ENCODE measurements at places on chromosomes 6 and 20.

DNA sequence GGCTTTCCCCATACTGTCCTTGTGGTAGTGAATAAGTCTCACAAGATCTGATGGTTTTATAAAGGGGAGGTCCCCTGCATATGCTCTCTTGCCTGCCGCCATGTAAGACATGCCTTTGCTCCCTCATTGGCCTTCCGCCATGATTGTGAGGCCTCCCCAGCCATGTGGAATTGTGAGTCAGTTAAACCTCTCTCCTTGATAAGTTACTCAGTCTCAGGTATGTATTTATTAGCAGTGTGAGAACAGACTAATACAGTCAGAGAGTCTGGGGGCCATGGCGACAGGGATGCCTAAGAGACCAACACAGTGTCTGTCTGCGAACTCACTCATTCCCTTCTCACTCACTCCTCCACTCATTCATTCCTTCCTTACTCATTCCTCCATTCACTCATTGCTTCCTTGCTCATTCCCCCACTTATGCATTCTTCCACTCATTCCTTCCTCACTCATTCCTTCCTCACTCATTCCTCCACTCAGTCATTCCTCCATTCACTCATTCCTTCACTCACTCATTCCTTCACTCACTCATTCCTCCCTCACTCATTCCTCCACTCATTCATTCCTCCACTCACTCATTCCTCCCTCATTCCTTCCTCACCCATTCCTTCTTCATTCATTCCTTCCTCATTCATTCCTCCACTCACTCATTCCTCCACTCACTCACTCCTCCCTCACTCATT is 137.5 kb upstream of the AGPAT4 start:
- no peak for DNase-seq

DNA sequence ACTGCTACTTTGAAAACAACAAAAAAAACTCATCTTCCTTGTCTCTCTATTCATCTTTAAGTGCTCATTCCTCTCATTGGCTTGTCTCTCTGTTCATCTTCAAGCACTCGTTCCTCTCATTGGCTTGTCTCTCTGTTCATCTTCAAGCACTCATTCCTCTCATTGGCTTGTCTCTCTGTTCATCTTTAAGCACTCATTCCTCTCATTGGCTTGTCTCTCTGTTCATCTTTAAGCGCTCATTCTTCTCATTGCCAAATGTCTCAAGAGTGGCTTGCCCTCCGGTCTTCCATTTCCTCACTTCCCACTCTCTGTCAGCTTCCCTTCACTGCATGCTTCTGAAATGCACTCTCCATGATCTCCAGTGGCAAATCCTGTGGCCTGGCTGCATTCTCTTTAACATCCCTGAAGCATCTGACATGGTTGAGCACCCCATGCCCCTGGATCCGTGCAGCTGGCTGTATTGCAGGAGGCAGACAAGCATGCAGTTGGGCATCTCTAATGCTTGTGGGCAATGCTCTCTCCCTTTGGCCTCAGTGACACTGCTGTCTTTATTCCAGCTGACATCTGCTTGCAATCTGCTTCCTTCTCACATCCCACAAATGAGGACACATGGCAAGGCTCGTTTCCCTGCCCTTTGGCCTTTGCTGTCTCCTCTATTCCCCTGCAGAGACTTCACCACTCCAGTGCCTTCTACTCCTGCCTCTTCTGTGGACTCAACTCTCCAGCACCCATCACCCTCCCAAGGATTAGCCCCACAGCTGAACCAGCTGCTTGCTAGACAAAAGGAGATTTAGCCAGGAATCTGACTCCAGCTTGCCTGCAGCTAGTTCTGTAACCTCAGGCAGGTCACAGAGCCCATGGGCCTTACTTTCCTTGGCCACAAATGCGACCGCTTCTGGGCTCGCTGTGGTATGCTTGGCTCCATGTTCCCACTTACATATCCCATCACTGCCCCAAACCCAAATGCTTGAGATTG is 143.2 kb upstream of the SNX9 start:
- DNase-seq, result no peak

DNA sequence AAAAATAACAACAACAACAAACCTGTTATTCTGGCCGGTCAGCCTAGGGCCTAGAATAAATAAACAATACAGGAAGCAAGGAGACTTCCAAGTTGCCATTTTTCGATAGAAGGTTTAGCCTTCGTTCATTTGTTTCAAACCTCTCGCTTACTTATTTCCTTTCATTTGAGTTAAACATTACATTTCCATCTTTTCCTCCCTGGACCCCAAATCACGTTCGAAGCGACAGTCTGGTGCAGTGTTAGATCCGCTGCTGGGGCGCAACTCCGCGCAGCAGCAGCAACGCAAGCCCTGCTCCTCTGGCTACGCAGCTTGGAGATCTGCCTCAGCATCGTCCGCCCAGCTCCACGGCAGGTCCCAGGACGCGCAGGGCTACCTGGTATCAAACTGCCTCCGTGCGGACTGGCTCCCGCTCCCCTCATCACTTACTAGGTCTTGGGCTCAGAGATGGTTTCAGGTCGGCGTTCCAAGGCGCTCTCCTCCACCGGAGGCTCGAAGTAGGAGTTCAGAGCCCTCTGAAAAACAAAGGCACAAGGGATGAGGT is 530 bp downstream of the TDP2 start:
- DNase-seq, result no peak

DNA sequence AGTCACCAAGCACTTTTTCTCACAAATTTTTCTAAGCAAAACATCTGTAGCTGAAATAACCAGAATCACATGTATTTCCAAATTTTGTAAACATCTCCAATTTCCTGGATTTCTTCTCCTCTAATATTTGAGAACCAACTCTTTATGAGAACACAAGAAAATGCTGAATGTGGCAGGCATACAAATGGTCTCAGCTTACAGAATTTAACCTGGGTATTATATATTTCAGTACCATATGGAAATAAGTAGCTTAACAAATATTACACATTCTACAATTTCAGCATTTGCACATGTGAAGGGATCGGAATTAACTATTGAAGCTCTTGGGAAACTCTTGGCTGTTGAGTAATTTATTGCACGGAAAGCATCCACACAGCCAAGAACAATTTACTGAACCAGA is 92.5 kb downstream of the TBXT start:
- peak; percentile 22 for DNase-seq

- DNase-seq, result no peak
Observed at GRCh38 chr6:20589266-20589665, 55.0 kb downstream of the CDKAL1 start.

DNA sequence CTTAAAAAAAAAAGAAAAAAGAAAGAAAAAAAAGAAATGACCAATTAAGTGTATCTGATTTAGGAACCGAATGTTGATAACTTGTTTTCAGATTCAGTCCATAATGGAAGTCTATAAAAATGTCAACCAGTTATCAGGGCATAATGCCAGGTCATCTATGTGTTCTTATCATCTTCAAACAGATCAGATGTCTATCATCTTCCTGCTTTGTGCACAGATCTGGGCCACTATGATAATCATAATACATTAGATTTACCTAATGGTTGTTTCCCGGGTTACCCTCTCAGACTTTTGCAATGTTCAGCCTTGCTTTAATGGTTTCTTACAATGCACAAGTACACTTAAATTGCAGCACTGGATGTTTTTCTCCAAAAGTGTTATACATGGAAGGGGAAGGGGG is 100.6 kb downstream of the NKAIN2 start:
- no peak for DNase-seq

Data from fibroblast of the conjunctiva (primary cell).